ENCODE measurements at places on chromosomes 6 and 20.

DNA sequence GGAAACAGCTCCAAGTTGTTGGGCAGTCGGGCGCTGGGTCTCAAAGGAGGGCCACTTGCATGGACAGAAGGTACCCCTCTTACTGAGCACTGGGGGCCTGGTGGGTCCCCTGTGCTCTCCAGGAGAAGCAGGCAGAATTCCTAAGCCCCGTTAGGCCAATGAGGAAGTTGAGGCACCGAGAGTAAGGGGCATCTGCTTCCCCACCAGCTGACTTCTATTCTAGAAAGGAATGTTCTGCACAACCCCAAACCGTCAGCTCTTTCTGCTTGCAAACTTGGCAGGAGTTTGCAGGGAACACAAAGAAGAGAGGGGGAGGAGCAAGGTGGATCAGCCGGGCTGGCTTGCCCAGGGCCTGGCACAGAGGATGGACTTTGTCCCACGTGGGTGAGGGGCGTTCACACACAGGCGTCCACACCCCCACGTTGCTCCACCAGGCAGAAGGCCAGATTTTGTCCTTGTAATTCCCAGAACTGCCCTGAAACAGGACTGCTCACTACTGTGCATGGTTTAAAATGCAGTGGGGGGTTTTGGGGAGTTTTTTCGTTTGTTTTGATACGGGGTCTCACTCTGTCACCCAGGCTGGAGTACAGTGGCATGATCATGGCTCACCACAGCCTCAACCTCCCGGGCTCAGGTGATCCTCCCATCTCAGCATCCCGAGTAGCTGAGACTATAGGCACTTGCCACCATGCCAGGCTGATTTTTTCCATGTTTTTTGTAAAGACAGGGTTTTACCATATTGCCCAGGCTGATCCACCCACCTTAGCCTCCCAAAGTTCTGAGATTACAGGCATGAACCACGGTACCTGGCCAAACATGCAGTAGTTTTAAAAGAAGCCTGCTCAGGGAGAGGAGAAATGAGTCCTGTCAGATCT is 93.3 kb downstream of the SNX5 start:
- DNase-seq: no peak

DNA sequence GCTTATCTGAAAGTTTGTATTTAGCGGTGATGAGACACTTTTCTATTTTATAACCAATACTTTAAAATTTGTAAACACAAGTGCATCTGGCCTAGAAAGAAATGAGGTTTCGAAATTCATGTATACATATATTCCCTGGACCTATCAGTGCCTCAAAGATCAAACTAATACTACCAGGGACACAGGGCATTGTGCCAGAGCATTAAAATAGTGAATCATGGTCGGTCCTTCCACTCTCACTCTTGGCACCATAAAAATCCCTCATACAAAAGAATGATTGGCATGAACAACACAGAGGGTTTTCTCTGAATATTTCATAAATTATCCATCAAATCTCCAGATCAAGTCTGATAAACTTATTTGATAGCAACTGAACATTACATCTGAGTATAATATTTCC is 62.0 kb downstream of the MMUT start:
- DNase-seq: no peak

GRCh38 chr6:100461278-100461916 is 3.3 kb downstream of the SIM1 start:
- DNase-seq: no peak

GRCh38 chr20:61353261-61354000 is 101.4 kb downstream of the CDH4 start:
- no peak for DNase-seq

DNA sequence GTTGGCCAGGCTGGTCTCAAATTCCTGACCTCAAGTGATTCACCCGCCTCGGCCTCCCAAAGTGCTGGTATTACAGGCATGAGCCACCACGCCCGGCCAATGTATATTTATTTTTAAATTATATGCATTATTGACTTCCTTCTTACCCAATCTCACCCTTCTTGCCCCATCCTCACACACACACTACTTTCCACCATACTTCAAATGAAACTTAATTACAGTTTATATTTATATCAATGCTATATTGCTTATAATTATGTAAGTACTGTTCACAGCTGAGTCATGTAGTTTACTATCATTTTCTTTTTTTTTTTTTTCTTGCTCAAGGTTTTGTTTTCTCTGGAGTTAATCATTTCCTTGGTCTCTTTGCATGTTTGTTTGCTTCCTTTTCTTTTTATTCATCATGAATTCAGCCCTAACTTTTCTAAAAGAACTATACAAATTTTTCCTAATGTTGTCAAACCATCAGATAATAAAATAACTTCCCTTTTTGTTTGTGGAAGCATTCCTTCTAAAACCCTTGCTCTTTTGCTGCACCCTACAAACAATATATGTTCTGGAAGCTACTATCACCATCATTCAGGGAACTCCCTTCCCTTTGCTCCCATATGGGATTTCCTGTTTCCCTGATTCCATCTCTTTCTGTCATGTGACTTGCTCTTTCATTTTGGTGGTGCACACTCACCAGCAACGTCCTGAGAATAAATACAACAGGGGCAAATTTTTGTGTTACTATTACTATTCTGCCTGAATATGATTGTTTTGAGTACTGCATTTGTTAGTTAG is 201.7 kb upstream of the SASH1 start:
- no peak for DNase-seq

GRCh38 chr6:105753207-105753606 is 332.9 kb upstream of the PRDM1 start:
- no peak for DNase-seq

DNA sequence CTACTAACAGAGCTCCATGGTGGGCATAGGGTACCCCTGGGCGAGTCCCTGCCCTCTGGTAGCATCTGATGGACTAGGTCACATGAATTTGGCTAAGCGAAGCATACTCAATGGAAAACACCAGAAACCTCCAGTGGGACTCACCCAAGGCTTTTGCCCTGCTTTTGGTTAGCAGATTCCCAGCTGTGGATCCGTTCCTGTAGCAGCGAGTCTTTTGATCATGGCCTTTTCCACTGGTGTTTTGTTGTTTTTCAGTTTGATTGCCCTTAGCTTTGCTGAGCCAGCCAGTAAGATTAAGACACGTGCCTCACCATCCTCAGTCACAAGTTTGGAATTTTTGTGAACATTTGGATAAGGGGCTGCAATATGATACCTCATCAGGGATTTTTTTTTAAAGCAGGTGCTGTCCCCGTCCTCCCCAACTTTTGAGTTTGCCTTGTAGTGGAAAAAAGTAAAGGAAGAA is 8.0 kb downstream of the TNFAIP3 start:
- no peak for DNase-seq

GRCh38 chr6:74967821-74968220 is 238.0 kb downstream of the COL12A1 start:
- DNase-seq: no peak

DNA sequence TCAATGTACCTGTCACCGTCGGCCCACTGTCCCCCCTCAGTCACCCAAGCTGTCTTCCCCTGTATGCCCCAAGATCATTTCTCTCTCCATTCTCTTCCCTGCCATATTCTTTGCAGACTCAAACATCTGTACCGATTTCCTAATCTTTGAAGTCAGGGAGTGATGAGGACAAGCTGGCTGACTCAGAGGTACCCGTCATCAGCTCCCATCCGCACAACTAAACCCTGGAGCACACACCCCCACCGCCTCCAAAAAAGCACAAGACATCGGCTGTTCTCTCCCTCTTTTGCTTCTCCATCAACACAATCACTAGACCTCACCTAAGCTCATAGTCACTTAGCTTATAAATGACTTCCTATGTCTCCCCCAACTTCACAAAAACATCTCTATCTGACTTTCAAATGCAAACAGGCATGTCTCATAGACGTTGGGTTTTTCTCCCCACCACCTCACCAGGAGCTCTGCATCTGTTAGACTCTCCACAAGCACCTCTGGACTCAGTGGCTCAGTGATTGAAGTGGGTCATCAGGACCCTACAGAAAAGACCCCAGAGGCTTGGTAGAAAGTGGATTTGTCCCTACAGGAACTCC is 11.5 kb upstream of the NFATC2 start:
- no peak for DNase-seq

DNA sequence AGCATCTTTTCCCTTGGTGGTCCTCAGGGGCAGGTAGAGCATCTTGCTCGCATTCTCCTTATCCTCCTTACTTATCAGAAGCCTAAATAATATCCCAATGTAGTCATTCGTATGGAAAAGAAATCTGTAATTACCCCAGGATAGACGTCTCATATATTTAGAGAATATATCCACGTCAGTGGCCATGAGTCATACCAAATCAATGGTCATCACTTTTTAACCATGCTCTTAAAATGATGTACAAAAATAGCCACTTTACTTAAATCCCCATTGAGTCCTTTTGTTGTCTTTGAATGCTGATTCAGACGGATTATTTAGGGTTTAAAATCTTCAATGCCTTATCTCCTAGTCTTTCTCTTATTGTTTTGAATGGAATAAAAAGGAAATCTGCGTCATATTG is 231.7 kb upstream of the STXBP5 start:
- DNase-seq: no peak
